ENCODE measurements at places on chromosomes 7 and 10.

DNA sequence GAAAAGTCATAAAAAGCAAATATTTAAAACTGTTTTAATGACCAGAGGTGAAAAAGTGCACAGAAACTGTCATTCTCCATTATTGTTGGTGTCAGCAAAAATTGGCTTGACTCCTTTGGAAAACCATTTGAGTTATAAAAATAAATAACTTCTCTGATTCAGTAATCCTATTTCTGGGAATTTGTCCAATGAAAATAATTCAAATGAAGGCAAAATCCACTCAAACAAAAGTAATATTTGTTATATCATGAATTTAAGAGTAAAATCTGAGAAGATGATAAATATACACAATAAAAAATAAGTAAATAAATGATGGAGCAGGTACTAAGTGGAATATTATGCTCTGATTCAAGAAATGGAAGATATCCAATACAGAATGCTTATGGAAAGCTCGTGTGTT lies 326.6 kb upstream of the KLF6 start:
- DNase-seq, result no peak

DNA sequence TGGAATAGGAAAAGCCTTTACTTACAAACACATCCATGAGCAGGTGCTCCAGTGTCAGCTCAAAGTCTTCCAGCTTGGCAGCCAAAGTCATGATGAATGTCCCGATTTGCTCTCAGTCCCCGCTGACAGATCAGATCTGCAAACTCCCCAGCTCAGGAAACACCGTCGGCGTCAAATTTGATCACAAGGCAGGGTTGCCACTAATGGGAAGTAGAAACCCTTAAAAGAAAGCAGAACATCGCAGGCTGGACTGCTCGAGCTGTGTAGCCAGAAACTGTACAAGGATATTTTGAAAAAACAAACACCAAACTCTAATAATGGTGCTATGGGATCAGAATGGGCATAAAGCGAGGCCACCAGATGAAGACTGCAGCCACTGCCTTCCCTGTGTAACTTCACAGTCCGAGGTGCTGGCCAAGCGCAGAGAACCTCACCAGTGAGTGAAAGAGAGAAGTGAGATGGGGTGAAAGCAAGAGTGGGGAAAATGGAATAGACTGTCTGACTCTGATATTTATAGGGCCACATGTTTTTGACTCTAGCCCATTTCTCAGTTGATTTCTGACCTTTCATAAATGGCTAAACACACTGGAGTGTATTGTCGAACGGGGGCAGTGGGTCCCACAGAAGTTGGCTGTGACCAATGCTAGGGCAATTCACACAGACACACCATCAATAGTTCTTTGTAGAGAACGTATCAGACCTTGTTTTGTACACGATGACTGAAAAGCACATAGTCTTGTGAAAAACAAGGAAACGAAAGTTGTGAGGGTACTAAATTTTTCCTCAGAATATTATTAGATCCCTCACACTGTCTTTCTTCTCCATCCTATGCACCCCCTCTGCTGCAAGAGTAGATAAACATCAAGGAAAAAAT lies 306.2 kb downstream of the FRMD4A start:
- no peak for DNase-seq

GRCh38 chr7:80279760-80280159 lies 145.1 kb downstream of the GNAI1 start:
- DNase-seq, result no peak

GRCh38 chr7:91690541-91691070 lies 189.9 kb downstream of the MTERF1 start:
- DNase-seq, result no peak

DNA sequence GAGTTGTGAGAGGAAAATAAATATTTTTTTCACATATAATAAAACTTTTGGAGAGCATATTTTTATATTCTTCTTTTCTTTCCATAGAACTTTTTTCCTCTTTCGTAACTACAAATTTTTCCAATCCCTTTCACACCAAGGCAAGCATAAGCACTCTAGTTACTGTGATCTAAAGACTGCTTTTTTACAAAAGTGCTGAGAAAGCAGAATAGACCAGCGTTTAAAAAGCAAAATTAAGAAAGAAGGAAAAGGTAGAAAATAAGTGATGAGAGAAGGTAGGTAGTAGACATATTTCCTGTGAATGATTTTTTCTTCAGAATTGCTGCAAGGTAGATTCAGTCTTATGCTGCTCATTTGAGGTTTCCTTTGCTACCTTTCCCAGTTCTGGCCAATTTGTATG lies 195.5 kb downstream of the MBL2 start:
- no peak for DNase-seq

GRCh38 chr7:105202616-105203015 lies 186.1 kb downstream of the SRPK2 start:
- DNase-seq, result no peak

DNA sequence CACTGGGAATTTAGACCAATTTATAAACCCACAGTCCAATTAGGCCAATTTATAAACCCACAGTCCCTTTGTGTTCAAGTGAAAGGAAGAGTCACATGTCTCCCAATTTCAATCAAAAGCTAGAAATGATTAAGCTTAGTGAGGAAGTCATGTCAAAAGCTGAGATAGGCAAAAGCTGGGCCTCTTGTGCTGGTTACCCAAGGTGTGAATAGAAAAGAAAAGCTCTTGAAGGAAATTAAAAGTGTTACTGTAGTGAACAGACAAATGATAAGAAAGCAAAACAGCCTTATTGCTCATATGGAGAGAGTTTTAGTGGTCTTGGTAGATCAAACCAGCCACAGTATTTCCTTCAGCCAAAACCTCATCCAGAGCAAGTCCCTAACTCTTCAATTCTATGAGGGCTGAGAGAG lies 245.0 kb downstream of the HDAC9 start:
- DNase-seq, result no peak

- DNase-seq, result no peak
Observed at GRCh38 chr7:73815436-73815835, 15.4 kb upstream of the CLDN4 start.

GRCh38 chr10:22754296-22754695 lies 39.9 kb upstream of the PIP4K2A start:
- DNase-seq, result no peak

DNA sequence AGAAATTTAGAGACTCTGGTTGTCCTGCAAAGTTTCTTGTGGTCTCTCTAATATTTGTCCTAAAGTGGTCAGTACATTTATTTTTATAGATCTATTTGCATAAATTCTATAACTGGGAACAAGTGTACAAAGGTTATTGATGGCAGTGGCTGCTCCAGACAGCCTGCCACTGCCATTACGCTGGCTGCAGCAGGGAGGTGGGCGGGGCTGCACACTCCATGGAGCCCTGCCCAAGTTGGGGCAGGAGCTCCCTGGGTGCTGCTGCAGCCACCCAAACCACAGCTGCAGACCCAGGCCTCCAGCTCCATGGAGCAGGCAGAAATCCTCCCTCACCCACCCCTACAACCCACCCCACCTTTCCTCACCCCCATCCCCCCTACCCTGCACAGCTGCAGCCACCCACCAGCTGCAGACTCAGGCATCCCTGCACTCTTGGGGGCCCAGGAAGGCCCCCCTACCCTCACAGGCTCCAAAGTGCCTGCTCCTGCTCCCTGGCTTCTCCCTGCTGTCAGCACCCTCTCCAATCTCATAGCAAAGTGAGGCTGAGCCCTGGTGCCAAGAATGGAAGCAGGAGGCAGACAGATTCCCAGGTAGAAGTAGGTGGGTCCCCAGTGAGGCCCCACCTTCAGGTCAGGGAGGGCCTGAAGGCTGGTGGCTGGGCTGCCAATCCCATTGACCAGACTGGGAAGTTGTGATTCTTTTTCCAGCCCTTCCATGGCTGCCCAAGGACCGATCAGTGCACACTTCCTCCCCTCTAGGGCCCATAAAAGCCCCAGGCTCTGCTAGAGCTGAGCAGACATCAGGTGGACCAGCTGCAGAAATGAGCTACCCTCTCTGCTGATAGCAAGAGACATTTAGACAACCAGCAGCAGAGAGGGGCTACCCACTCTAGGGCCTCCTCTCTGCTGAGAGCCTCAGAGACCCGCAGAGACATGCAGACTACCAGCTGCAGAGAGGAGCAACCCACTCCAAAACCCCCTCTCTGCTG lies 4.8 kb upstream of the CYP3A43 start:
- no peak for DNase-seq

- no peak for DNase-seq
Observed at GRCh38 chr10:14588084-14588937, 186.4 kb downstream of the FAM107B start.

DNA sequence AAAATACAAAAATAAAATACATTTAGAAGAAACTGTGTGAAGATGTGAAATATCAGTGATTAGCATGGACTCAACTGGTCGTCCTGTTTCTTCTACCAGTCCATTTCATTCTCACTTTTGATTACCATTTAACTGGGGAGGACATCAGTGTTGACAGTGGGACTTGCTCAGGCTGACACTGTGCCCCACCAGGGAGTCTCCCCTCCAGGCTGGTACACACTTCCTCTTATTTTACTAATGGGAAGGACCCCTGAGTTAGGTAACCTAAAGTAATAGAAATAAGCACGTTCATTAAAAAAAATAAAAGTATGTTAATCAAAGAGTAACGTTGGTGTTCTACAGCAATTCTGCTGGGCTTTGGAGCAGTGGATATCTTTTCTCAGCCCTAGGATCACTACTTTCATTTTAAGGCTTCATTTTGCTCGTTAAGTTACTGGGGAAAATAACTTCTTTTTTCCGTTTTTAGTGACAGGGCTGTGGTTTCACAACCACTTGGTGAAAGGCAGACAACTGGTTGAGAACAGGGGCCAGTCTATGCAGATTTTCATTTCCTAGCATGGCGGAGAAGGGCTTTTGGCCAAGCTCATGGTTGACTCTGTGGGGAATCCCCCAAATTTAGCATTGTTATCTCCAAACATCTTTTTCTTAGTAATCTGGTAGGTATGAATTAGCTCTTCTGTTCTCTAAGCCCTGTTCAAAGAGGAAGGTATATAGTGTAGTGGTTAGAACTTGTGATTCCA lies 2.1 kb downstream of the SNX10 start:
- DNase-seq, result peak; percentile 27

- DNase-seq, result no peak
Observed at GRCh38 chr7:100247152-100247757, 27.5 kb downstream of the PVRIG start.
